ENCODE measurements at places on chromosomes 5 and 9. TPM values are rescaled to one million over a fixed set of nuclear protein-coding genes. Genes with fewer than 3 reads are reported as not detected.

Gene IFNA1
- not detected for total RNA-seq

Gene PCDH1
- total RNA-seq: 3.3 TPM

Gene FOXD4L3
- total RNA-seq: not detected

Gene TAF9
- 266 TPM for total RNA-seq

Gene PCDHB9
- total RNA-seq: 0.40 TPM

Gene LCN10
- total RNA-seq: not detected

Gene ROPN1L
- 0.35 TPM for total RNA-seq

Gene SPINK4
- not detected for total RNA-seq

Gene GGTA1
- total RNA-seq: not detected

Gene CCL21
- not detected for total RNA-seq

Gene INSL6
- total RNA-seq: not detected

Gene TUSC1
- 13.7 TPM for total RNA-seq

Gene C9orf153
- total RNA-seq: 0.40 TPM

Gene SLC36A2
- not detected for total RNA-seq

Gene SMIM33
- total RNA-seq: not detected

Gene PCDH12
- 0.05 TPM for total RNA-seq

Gene ARHGEF37
- 1.6 TPM for total RNA-seq

Gene GCNT1
- 0.55 TPM for total RNA-seq

Gene ENTR1
- total RNA-seq: 110 TPM

Gene PRXL2C
- total RNA-seq: 21.6 TPM

Gene ACTBL2
- total RNA-seq: not detected

Gene FAM221B
- not detected for total RNA-seq

Gene RANBP17
- 11.9 TPM for total RNA-seq

Gene GMCL2
- not detected for total RNA-seq

Gene EGFLAM
- 53.0 TPM for total RNA-seq

Gene SCAI
- 5.3 TPM for total RNA-seq

Gene EIF4E1B
- total RNA-seq: not detected

Measured in NCI-H460 (cell line).